Activated CD4-positive, alpha-beta memory T cell treated with anti-CD3 and anti-CD28 coated beads, Interleukin-2, amount 10 ng/mL, durations not matched to agents 7 days and 5 days (primary cell): ENCODE measurements at places on chromosomes 3 and 15. TPM values are rescaled to one million over a fixed set of nuclear protein-coding genes. Genes with fewer than 3 reads are reported as not detected.

CYP11A1 gene
- not detected for total RNA-seq

- DNase-seq: no peak
- no peak overlapping the region for H3K27ac ChIP-seq
- no peaks in the 10 kb centered on the region for H3K27me3 ChIP-seq
- no peak overlapping the region for H3K4me3 ChIP-seq
- no peaks in the 10 kb centered on the region for H3K4me1 ChIP-seq
- H3K36me3 ChIP-seq: no peaks in the 10 kb centered on the region
Measured at GRCh38 chr3:7504886-7505775, 644.2 kb downstream of the GRM7 start.

- DNase-seq: no peak
- no peaks in the 10 kb centered on the region for H3K27me3 ChIP-seq
- H3K27ac ChIP-seq: no peak overlapping the region
- no peak overlapping the region for H3K4me3 ChIP-seq
- no peaks in the 10 kb centered on the region for H3K4me1 ChIP-seq
Measured at GRCh38 chr3:61597906-61598305, 36.5 kb downstream of the PTPRG start.

- no peak overlapping the region for H3K4me3 ChIP-seq
- H3K36me3 ChIP-seq: no peaks in the 10 kb centered on the region
- DNase-seq: no peak
Measured at GRCh38 chr15:81327516-81327915, 3.6 kb upstream of the STARD5 start.

- H3K4me3 ChIP-seq: no peak overlapping the region
- no peak for DNase-seq
- peaks cover 1% of the 10 kb centered on the region for H3K4me1 ChIP-seq
Measured at GRCh38 chr3:181721046-181721875, 9.5 kb downstream of the SOX2 start.

TEX55 gene
- not detected for total RNA-seq

VGLL3 gene
- total RNA-seq: not detected
